Cortex of kidney (tissue), 1 donor: ENCODE measurements at places on chromosomes 5 and 9.

DNA sequence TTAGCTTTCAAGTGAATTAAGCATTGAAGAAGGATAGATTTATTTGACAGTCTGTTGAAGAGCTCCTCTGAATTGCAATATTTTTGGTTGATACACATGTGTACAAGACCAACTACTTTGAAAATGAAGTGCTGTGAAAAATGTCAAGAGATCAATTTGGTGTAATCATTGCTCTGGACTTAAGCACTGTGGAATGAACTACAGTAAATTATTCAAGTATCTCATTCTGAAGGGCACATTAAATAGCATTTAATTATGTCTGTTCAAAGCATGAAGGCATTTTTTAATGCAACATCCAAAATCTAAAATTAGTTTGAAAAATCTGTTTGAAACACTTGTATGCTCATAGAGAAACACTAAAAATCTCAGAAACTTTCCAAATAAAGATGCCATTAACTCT, 107.5 kb downstream of the CDH18 start:
- no peak for DNase-seq

GRCh38 chr5:642481-642880, 30.3 kb downstream of the CEP72 start:
- no peak for DNase-seq

DNA sequence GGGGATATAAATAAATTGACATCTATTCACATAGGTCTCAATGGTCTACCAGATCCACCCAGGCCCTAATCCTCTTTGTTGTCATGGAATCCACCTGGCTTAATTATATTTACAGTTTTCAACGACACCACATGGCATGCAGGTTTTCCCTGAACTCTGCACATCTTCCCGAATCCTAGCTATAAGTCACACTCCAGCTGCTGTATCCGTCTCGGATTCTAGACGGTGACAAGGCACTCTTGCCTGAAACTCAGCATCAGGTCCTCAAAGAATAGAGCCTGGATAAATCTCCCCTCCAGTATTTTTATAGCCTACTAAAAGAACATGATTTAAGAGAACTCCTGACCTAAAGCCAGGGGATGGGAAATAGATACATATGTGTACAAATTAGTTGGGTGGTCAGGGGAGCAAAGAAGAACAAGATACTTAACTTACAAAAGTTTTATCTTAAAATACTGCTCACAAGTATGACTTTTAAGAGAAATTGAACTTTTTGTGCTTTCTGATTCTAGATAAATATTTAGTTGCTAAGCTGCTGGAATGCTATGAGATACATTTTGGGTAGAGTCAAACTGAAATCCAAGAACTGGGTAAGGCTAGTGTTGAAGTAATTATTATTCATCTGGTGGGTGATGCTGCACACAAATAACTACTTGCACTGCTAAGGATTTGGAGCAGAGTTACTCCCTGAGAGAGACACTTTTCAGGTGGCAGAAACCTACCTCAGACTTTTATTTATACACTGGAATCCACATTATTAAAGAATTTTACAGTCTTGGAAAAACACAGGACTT, 187.3 kb downstream of the EFNA5 start:
- no peak for DNase-seq

DNA sequence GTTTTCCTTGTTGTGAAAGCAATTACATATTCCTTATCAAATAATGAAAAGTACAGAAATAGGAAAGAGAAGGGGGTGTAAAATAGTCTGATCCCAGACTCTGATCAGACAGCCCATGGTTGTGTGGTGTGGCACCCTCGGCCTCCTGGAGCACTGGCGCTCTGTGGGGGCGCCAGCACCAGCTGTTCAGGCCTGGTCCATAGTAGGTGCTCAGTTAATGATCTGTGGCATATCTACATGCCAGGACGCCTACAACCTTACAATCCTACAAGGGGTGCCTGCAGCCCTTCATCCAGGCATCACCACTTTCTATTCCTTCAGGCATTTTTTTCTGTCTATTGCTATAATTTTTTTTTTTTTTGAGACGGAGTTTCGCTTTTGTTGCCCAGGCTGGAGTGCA, 16.6 kb downstream of the MIGA2 start:
- no peak for DNase-seq

DNA sequence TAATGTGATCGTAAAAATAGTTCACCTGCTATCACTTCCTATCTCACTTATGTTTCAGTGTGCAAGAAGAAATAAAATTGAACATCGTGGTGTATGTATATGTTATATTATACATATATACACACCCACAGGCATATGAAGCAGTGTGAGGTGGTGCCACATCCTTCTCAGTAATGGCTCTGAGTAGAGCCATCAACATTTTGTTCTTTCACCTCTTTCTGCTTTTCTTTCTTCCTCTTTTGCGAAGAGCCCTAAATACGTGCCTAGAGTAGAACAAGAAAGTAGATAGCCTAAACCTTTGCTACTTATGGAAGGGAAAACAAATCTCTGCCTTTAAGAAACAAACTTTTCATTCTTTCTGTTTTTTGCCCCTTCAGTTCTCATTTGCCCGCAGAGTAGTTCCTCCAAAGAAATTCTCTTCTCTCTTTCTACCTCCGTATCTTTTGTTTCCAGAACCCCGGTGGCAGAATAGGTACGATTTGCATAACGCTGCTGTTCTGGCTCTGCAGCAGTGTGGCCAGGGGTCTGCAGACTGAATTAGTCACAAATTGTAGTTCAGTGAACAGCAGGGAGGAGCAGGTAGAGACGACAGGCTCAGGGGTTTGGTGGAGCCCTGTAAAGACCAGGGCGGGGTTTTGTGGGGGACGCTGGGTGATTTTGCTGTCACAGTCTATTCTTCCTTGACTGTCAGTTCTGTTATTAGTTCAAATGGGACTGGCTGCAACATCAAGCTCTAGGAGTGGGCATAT, 40.5 kb upstream of the PJA2 start:
- no peak for DNase-seq

- no peak for DNase-seq
These were observed 89.8 kb downstream of the CDKN2A start for GRCh38 chr9:21904371-21904770.

GRCh38 chr9:17905366-17905765, 326.5 kb downstream of the SH3GL2 start:
- DNase-seq = no peak

DNA sequence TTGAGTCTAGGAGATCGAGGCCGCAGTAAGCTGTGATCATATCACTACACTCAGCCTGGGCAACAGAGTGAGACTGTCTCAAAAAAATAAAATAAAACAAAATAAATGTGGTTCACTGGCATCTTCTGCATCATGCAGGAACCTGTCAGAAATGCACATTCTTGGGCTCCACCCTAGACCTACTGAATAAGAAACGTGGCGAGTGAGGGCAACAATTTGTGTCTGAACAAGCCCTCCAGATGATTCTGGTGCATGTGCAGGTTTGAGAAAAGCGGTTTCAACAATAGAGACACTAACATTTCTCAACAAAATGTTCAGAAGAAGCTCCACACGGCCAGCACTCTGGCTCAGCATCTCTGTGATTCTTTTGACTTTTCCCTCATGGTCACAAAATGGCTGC, 42.8 kb upstream of the CPEB4 start:
- DNase-seq = no peak

DNA sequence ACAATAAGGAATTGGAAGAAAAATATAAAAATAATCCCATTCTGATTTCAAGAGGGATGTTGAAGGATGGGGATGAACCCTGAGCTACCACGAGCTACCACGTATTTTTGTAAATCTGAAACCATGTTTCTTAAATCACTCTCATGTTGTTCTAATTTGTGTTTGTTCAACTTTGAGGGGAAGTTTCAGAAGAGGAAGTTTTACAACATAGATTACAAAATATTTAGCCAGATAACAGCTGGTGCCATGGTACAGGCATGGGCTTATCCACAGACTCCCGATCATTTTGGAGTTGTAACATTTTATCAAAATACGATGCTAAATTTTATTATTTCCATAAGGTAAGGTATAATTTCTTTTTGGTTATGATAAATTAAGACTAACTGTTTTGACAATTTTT, 15.2 kb downstream of the CCDC125 start:
- no peak for DNase-seq

- DNase-seq = no peak
These were observed 32.9 kb downstream of the RALGPS1 start for GRCh38 chr9:126947529-126947928.

DNA sequence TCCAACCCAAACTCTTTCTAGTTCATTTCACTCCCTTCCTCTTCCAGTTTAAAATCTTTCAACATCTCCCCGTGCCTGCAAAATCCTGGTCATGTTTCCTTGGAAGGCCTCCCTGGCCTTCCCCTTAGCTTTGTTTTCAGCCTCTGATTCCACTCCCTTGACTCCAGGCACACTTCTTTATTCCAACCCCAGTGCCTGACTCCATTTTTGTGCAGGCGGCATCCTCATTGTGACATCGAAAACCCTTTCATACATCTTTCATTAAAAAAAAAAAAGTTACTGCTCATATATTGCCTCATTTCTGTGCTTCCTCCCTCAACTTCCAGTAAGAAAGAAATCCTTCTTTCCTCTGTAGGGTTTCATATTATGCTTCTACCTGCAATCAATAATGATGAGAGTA, 7.1 kb upstream of the TNFSF8 start:
- DNase-seq = no peak

DNA sequence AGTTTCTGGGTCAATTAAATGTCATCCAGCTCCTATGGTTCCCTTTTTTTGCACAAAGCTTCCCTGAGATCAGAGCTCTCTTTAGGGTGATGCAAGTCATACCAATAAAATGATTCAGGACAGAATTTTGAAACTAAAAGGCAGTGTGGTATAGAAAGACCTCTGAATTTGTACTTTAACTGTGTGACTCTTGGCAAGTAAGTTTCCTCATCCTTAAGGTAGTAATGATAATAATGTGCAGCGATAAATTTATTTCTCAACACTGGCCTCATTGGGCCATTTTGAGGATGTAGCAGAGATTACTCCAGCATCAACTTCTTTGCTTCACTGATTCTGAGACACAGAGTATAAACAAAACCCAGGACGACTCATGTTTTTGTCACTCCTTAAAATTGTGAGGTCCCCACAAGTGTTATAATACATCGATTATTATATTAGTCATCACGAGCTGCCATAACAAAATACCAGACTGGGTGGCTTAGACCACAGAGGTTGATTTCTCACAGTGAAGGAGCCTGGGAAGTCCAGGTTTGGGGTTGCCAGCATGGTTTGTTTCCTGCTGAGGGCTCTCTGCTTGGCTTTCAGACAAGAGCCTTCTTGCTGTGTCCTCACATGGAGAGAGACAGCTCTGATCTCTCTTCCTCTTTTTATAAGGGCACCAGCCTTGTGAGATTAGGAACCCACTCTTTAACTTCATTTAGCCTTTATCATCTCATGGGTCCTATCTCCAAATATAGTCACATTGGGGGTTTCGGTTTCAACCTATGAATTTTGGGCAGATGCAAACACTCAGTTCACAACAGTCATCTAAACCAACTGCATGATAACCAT, 293.0 kb downstream of the ZNF608 start:
- no peak for DNase-seq

DNA sequence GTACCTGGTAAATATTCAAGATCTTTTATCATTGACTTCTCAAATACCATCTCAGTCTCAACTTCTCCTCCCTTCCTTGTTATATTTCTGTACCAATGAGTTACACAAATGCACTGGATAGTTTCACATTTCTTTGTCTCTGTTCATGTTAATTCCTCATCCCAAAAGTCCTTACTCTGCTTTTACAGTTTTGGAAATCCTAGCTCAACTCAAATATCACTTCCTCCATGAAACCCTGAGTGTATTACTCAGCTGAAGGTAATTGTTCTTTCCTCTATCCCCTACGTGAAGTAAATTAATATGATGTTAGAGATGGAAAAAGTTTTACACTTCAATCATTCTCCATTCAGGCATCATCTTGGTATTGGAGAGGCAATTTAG, 241.5 kb downstream of the TLE4 start:
- no peak for DNase-seq

- DNase-seq = no peak
These were observed 31.6 kb downstream of the LMNB1 start for GRCh38 chr5:126808521-126808988.

DNA sequence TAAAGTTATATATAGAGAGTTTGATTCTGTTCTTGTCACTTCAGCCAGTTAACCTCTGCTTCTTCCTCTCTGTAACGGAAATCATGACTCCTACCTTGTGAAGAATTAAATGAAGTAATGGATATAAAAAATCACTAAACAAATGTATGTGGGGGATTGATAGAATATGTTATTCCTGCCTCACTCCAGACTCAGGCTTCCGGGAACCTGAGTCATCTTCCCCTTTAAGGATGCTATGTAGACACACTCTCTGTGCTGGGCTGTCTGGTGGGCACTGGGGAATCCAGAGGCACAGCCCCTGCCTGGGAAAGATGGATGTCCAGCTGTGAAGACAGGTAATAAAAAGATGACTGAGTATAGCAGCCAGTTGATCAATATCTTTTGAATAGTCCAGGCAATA, 77.4 kb downstream of the ZNF618 start:
- no peak for DNase-seq

DNA sequence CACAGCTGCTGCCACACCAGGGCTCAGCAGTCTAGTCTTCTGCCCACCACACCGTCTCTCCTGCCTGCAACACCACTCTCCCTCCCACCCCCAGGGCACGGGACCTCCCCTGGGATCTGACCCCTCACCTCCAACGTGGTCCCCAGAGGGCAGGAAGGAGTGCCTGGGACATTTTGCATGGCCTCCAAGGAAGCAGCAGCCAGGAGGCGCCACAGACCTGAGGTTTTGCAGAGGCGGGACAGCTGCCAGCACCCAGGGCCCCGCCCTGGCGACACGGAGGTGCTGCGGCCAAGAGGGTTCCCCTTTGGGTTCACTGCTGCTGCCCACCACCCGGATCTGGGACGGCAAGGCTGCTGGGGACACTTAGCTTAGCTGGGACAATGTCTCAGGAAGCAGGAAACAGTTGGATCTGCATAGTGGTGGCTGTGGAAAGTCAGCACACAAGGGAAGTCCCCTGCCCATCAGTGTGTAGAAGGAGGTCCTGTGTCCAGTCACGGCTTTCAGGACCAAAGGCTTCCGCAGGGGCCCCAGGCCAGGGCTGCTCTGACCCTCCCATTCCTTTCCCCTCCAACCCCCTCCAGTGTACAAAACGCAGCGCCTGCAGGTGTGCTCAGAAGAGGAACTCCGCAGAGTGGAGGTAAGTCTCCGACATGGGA, 13.8 kb downstream of the PROP1 start:
- no peak for DNase-seq

GRCh38 chr9:74824654-74825053, 63.1 kb downstream of the TRPM6 start:
- no peak for DNase-seq

- DNase-seq = no peak
These were observed 88.3 kb upstream of the CTNND2 start for GRCh38 chr5:11992518-11992917.

GRCh38 chr5:78102500-78102899, 192.0 kb downstream of the AP3B1 start:
- no peak for DNase-seq

GRCh38 chr9:123548741-123549545, 192.9 kb downstream of the CRB2 start:
- DNase-seq = no peak
